ENCODE measurements at places on chromosomes 1 and 21.

DNA sequence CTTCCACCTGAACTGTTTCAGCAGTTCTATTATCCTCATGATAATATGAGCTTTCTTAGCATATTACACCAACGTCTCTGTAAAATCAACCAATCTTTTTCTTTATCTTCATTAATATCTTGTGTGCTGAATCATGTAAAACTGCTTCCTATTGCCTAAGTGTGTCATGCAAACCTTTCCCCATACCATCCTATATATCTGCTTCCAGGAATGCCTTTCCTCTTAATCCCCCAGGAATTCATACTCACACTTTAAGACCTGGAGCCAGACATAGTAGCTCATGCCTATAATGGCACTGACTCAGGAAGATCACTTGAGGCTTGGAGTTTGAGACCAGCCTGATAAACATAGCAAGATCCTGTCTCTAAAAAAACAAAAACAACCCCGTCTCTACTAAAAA is 183.9 kb downstream of the NRIP1 start:
- DNase-seq = no peak

- no peak for DNase-seq
These were observed 384.6 kb downstream of the RRAGC start for GRCh38 chr1:38474738-38475623.

DNA sequence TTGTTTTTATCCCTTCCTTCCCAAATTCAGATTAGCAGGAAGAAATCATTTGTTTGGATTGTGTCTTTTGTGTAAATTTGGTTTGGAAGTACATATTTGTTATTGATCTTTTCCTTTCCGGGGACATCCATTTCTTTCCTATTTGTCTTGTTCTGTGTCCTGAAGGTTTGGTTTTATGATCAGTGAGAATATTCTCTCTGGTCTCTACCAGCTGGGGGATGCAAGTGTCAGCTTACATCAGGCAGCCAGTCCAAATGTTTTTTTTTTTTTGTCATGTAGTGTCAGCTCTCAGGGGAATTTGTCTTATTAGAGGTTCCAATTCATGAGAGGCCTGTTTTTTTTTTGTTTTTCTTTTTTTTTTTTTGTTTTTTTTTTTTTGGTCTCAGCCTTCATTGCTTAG is 479.2 kb upstream of the LRRC7 start:
- DNase-seq = peak; percentile 43

DNA sequence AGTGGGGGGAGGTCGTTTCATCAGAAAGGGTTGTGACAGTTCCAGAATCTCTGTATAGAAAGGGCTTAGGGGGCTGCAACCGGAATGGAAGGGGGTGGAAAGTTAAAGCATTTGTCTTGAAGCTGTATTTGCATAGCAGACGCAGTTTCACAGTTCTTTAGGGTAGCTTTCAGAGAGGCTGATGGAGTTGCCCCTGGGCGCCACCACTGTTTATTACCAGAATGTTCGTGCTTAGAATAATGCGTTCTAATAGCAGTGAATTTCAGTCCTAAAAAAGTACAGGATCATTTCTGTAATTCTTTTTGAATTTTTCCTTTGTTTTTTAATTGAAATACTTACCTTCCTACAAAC is 1.3 kb downstream of the EXO1 start:
- no peak for DNase-seq

- no peak for DNase-seq
These were observed 22.1 kb downstream of the IFFO2 start for GRCh38 chr1:18934205-18935000.

DNA sequence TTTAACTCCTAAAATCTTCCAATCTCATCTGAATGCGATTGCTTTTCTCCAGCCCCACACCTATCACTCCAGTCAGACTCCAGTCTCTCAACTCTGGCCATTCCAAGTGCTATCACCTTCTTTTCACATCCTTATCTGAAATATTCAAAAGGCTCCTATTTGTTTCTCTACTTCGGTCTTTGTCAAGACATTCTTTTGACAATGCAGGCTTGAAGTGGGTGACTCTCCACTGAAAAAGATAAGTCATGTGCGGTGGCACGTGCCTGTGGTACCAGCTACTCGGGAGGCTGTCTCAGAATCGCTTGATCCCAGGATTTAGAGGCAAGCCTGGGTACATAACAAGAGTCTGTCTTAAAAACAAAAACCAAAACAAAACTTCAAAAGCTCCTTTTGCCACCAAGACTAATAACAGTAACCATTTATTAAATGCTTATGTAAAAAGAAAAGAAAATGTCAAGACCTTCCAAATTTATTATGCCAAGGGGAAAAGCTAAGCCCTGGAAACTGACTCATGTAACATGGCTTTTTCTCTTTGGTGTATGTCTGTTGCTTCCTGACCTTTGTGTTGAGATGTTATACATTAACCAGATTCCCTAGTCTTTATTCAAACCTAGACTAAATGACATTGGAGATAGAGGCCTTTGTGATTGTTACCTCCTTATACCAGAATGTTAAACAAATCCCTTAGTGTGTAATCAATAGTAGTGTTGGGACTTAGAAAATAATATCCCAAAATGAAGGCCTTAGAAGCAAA is 3.6 kb downstream of the ALG14 start:
- no peak for DNase-seq

GRCh38 chr1:220705782-220706181 is 15.6 kb downstream of the C1orf115 start:
- no peak for DNase-seq

- no peak for DNase-seq
These were observed 8.6 kb downstream of the RO60 start for GRCh38 chr1:193068013-193068412.

DNA sequence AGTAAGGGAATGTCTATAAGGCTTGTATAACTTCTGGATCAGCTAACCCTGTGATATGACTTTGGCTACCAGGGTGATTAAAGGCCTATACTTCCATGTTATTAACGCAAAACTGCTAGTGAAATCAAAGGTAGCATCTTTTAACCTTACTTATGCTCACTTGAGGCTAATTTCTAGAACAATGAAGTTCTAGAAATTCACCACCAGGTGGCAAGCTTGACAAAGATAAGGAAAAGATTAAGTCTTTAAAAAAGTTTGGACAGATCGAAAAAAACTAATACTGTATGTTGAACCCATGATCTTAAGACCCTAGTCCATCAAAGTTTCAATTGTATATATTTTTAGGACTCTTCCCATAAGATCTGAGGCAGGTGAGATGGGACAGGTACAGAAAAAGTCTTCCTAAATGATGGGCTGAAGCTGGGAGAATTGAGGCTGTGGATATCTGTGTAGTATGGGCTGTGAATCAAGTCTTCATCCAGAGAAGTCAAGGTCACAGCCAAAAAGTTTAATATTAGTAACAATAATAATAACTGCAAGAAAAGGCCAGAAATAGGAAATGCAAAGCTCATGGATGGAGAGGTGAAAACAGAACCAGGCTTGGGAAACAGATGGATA is 18.8 kb downstream of the KYAT3 start:
- peak; percentile 2 for DNase-seq

DNA sequence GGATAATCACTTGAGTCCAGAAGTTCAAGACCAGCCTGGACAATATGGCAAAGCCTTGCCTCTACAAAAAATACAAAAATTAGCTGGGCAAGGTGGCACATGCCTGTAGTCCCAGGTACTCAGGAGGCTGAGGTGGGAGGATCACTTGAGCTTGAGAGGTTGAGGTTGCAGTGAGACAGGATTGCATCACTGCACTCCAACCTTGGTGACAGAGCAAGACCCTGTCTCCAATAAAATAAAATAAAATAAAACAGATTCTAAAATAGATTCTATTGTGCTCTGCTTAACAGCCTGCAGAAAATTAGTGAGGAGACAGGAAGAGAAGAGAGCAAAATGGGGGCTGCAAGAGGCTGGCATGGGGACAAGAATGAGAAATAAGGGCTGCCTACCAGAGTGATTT is 7.5 kb upstream of the SDE2 start:
- DNase-seq = no peak

- peak; percentile 43 for DNase-seq
These were observed 71.5 kb downstream of the RPS6KC1 start for GRCh38 chr1:213122514-213122929.

- no peak for DNase-seq
These were observed 144.0 kb upstream of the PALMD start for GRCh38 chr1:99501871-99502270.

DNA sequence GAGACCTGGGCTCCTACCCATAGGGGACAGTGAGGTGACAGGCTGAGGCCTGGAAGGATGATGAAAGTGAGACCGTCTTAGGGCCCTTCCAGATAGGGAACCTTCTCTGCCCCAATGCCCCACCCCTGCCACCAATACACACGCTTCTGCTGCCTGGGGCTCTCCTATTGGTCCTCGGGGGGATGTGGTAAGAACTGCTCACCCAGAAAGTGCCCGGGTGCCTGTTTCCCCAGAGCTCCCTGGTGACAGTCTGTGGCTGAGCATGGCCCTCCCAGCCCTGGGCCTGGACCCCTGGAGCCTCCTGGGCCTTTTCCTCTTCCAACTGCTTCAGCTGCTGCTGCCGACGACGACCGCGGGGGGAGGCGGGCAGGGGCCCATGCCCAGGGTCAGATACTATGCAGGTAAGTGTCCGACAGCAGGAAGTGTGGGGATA is 948 bp downstream of the SEMA4A start:
- DNase-seq = no peak

DNA sequence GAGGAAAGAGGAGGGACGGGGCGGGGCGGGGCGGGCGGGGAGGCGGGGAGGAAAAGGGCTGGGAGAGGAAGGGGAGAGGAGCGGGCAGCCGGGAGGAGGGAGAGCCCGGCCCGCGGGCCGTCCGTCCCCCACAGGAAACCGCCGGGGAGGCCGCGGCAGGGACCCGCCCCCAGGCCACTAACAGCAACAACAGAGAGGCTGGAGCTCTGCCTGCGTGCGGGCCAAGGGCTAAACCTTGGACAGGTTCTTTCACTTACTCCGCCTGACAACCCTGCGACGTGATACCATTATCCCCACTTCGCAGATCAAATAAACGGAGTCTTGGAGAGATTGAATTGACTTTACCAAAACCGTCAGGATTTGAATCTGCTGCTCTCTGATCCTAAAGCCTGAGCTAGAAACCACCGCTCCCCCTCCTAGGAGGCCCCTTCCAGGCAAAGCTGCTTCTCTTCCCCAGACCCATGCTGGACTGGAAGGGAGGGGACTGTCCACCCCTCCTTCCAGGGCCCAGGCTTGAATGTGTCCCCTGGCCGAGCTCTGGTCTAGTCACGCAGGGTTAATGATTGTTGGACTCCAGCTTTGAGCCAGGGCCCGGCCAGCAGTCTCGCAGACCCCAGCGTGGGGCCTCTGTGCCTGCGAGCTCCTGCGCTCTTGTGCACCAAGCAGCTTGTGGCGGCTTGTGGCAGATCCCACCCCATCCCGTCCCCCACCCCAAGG is at the start of gene EVA1B:
Gene EVA1B, minus strand, starts transcription at position 10 of the 717 bp plus-strand sequence. CDS start 608 bp downstream, outside the sequence.
- DNase-seq = no peak

DNA sequence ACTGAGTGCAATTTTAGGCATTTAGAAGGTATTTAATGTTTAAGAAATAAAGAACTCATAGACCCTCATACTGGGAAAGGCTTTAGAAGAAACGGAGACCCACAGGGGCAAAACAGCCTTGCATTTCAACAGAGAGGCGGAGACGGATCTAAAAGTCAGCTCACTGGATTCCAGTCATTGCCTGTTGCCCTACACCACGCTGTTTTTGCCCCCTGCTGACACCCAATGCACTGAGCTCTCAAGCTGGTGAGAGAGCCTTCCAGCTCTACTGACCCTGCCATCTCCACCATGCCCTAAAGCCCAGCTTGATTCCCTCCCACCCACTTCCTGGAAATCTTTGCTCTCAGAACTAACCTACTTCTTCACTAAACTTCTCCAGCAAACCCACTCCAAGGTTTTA is 7.2 kb upstream of the TRAF3IP3 start:
- DNase-seq = no peak

GRCh38 chr1:151540982-151541377 is 871 bp downstream of the TUFT1 start:
- no peak for DNase-seq
